ENCODE measurements at places on chromosomes 4 and X.

- DNase-seq: no peak
These were observed 507.2 kb downstream of the PABPC4L start for GRCh38 chr4:133694416-133694815.

DNA sequence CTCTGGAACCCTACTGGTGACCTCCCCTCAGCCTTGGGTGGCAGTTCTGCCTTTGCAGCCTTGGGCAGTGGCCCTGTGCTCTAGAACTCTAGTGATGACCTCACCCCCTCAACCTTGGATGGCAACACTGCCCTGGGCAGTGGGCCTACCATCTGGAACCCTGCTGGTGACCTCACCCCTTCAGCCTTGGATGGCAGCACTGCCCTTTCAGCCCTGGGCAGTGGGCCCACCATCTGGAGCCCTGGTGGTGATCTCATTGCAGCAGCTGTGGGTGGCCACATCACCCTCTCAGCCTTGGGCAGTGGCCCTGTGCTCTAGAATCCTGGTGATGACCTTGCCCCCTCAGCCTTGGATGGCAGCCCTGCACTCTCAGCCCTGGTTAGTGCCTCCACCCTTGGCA, 129.3 kb downstream of the RBMX2 start:
- no peak for DNase-seq

DNA sequence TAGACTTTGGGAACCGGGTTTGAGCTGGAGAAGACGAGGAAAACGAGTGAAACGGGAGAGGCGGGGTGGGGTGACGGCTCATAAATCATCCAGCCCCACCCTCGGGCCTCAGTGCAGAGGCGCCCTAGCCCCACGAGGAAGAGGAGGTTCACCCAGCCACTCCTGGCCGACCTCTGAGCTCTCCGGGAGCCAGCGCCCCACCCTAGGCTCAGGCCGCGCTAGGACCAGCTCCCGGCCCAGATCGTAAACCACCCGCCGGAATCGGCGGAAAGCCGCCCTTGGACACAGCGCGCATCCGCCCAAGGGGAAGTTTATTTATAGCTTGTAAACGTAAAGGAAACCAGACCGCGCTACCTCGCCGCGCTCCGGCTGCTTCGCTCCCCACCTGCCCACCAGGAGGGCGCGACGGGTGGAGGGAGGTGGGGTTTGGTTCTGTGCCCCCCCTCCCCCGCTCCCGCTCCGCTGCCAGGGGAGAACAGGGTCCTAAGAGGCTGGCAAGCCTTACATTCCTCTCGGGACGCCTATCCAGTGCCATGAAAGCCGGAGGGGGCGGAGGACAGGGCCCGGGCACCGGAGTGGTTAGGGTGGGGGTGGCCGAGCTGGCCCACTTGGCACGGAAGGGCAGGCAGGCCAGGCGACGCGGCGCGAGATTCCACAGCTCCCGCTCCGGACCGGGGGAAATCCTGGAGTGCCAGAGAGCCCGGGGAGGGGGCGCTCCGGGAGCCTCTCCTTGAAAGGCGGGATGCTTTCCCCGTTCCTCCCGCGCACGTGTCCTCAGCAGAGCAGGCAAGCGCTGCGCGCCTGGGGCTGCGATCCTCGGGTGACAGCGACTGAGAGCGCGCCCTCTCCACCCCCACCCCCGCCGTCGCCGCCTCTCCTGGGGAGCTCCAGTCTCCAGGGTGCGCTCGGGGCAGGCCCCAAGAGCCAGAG, 84.2 kb downstream of the BCOR start:
- peak; percentile 1 for DNase-seq

DNA sequence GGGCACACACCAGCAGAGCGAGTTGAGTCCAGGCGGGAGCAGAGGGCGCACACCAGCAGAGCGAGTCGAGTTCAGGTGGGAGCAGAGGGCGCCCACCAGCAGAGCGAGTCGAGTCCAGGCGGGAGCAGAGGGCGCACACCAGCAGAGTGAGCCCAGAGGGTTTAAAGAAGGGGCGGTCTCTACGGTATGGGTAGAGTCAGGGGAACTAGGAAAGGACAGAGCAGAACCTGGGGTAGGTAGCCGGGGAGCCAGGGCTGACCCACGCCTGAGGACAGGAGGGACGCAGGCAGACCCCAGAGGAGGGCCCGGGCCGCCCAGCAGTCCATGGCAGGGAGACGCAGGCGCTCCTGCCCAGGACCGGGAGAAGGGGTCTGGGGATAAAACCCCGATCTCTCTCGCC, 22.0 kb upstream of the ADRA2C start:
- DNase-seq: no peak

- no peak for DNase-seq
These were observed 58.8 kb downstream of the FIP1L1 start for GRCh38 chr4:53436251-53436650.

DNA sequence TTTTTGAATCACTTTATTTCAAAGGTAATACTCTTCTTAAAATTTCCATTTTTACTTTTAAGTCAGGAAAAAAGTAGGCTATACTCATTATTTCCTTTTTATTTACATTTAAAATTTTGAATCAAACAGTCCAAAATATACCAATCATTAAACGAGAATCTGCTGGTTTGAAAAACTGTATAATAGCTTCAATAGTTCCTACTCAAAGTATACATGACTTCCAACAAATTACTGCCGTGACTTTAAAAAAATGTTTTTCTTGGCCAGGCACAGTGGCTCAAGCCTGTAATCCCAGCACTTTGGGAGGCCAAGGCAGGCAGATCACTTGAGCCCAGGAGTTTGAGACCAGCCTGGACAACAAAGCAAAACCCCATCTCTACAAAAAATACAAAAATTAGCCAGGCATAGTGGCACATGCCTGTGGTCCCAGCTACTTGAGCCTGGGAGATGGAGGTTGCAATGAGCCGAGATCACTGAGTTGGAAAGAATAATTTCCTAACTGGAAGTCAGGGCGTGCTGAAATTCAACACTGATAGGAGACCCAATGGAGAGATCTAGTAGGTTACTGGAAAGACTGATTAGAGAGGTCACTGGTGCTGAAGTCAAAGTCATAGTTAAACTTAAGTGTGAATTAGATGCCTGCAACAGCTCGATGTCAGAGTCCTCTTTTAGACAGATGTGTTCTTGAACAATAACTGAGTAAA, 9.0 kb downstream of the KLHL8 start:
- peak; percentile 4 for DNase-seq

- peak; percentile 7 for DNase-seq
These were observed 99.1 kb upstream of the FAM47C start for GRCh38 chrX:36908801-36909675.

DNA sequence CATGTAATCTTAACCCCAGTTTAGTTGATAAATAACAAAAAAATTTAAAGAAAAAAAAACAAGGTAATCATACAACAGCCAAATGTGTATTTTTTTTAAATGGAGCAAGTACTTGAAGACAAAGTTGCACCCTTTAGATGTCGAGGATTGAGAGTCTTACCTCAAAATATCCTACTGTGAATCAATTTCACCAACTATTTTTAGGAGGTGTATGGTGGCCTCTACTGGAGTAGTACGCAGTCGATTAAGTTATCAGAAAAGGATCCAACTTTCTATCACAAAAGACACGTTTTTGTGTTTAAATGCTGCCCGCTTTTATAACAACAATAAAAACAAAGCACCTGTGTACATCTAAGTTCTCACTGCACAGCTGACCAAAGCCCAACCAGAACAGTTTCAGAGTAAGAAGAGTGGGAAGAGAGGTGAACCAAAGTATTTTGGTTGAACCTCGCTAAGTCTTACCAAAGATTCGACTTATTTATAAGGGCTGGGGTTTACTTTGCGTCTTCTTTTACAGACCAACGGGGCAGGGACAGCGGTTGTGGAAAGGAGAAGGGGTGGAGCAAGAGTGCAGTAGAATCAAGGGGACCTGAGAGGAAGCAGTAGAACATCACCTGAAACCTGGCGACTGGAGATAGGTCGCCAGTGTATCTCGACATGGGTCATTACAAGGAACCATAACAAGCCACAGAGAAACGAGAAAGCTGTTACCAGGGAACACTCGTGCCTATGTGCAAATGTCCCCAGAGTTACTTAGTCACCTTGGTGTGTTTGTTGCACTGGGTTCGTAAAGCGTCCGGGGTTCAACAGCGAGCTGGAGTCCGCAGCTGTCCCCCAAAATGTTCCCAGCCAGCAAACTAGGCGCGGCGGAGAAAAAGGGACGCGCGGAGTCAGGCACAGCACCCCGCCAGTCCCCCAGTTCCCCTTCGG, 1.1 kb downstream of the RPS6KA6 start:
- DNase-seq: no peak

- DNase-seq: no peak
These were observed 22.6 kb downstream of the PPP2R2C start for GRCh38 chr4:6449746-6450369.

- DNase-seq: peak; percentile 54
These were observed 128.4 kb upstream of the TBC1D9 start for GRCh38 chr4:140884431-140885058.

- no peak for DNase-seq
These were observed 71.4 kb upstream of the HPGD start for GRCh38 chr4:174593701-174594100.

GRCh38 chrX:57422289-57422688, 135.8 kb downstream of the FAAH2 start:
- no peak for DNase-seq

DNA sequence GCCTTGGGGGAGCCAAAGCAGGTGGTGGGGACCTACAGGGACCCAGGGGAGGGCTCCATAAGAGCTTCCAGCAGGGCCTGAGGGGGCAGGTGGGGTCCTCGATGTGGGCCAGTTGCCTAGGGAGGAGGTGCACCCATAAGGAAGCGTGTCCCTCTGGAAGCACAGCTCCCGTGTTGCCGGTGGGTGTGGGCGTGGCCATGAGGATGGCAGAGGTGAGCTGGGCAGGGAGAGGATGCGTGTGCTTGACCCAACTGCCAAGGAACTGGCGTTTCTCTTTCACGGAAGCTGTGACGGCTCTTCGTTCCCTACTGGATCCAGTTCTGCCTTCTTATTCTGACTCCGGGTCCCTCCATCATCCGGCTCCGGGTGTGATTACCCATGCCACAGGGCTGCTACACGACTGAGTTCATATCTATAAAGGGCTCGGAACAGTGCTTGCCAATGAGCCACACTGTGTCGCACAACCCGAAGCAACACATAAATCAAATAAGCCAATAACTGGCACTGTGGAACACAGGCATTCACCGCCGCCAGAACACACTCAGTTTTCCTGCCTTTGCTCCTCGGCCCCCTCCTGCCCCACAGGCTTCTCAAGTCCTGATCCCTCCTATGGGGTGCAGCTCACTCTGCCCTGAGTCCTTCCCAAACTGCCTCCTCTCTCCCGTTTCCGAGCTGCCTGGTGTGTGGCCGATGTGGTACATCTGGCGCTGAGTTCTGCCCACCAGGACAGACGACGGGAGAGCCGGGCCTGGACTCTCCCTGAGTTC, 35.5 kb downstream of the RNF212 start:
- no peak for DNase-seq

DNA sequence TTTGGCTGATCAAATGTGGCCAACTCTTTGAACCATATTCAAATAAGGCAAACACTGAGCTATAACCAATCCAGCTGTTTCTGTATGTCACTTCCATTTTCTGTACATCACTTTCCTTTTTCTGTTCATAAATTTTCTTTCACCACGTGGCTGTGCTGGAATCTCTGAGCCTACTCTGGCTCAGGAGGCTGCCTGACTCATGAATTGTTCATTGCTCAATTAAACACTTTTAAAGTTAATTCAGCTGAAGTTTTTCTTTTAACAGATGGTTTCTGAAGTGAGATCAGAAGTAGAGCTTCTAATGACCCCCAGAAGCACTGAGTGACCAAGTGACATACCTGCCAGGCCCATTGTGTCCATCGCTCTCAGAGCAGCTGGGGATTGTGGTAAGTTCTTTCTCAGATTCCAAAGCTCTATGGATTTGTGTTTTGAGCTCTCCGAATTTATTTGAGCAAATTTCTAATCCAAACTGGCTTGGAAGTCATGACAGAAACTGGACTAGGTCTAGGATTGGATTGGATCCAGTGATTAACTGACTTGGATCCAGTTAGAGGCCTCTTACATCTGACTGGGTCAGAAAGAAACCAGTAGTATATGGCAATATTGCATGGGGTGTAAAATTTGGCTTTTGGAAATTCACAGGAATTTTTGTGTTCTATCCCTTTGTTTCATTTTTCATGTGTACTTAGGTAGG, 121.2 kb upstream of the BANK1 start:
- DNase-seq: no peak

GRCh38 chrX:16191605-16192004, 24.3 kb downstream of the MAGEB17 start:
- no peak for DNase-seq

- DNase-seq: peak; percentile 37
These were observed 841 bp downstream of the MTNR1A start for GRCh38 chr4:186554539-186554913.

DNA sequence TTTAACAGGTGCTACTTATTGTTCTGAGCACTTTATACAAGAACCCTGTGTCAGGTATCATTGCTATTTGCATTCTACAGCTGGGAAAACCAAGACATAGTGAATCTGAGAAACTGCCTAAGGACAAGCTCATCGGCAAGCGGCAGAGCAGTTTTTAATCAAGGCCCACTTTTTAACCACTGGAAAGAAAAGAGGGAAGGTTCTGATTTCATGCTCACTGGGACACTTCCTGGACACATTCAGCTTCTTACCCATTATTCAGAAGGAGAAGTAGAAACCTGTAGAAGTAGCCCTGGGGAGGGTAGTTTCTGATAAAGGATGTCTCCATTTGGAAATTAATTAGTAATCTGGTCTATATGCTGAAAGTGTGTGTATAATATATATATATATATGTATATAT, 2.5 kb upstream of the LNX1 start:
- DNase-seq: no peak

DNA sequence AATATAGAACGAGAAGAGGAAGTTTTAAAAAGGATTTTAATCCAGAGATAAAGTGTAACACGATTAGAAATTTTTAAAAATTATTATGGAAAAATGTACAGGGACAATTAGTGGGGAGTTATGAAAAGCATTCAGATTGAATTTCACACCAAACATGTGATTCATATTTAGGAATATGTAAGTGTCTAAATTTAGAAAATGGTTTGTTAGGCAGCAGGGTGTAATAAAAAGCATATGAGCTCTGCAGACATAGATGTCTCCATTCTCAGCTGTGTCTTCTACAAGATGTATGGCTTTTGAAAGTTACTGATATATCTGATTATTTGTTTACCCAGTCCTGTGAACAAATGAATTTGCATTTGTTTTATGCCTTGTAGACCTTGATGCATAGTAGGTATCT, 638.9 kb upstream of the AGA start:
- no peak for DNase-seq

GRCh38 chr4:2570551-2571222, 34.2 kb downstream of the FAM193A start:
- DNase-seq: no peak

- no peak for DNase-seq
These were observed 14.3 kb upstream of the MTNR1A start for GRCh38 chr4:186569533-186570192.

GRCh38 chr4:119081943-119082342, 53.7 kb upstream of the MYOZ2 start:
- DNase-seq: no peak

GRCh38 chr4:52659722-52660261, 691 bp upstream of the USP46 start:
- DNase-seq: no peak

DNA sequence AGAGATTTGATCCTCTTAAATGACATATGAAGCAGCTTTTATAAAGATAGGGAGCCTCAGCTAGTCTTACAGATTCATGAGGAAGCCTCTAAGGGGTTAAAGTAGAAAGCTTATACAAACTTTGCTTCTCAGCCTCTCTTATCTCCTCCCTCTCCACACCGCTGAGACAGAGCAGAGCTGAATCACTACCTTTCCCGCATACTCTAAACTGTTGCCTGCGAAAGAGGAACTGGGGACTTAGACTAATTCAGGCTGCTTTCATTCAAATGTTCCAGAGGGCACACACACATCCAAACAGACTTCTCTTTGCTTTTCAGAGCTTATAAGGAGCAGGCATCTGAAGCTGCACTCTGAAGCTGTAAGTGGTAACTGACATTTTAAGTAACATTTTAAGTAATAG, at the start of gene SERTM2:
TSS of gene SERTM2 (plus strand) at position 169 of the 400 bp plus-strand sequence. CDS start 7,213 bp downstream, outside the sequence.
- peak; percentile 24 for DNase-seq
